H9 (cell line): ENCODE measurements at places on chromosomes 13 and 19. TPM values are rescaled to one million over a fixed set of nuclear protein-coding genes. Genes with fewer than 3 reads are reported as not detected.

The PLIN5 gene
- 2.7 and 3.9 TPM in 2 replicates for total RNA-seq

- no peak for DNase-seq
- no peaks in the 10 kb centered on the region for H3K36me3 ChIP-seq
- H3K27ac ChIP-seq: no peak overlapping the region
- H3K27me3 ChIP-seq: peaks cover 4% of the 10 kb centered on the region; the same call in 1 of the 2 replicates
Observed at GRCh38 chr13:43787997-43788396, 1.2 kb upstream of the ENOX1 start.

The DNAAF3 gene
- total RNA-seq: 3.0 and 4.6 TPM in 2 replicates

The ZNF585A gene
- total RNA-seq: 17.1 and 18.3 TPM in 2 replicates

- H3K4me3 ChIP-seq: no peak overlapping the region
- H3K36me3 ChIP-seq: peaks cover 64% of the 10 kb centered on the region
- DNase-seq: no peak
- H3K27ac ChIP-seq: no peak overlapping the region
- H3K4me1 ChIP-seq: peaks cover 3% of the 10 kb centered on the region; the same call in 1 of the 2 replicates
Observed at GRCh38 chr19:17724655-17725054, 5.4 kb downstream of the MAP1S start.

GRCh38 chr13:80389073-80390038, 48.4 kb upstream of the SPRY2 start:
- no peak for DNase-seq
- no peaks in the 10 kb centered on the region for H3K4me1 ChIP-seq
- H3K36me3 ChIP-seq: peaks cover 2% of the 10 kb centered on the region; the same call in 2 of the 3 replicates
- H3K4me3 ChIP-seq: no peak overlapping the region
- H3K27ac ChIP-seq: no peak overlapping the region

DNA sequence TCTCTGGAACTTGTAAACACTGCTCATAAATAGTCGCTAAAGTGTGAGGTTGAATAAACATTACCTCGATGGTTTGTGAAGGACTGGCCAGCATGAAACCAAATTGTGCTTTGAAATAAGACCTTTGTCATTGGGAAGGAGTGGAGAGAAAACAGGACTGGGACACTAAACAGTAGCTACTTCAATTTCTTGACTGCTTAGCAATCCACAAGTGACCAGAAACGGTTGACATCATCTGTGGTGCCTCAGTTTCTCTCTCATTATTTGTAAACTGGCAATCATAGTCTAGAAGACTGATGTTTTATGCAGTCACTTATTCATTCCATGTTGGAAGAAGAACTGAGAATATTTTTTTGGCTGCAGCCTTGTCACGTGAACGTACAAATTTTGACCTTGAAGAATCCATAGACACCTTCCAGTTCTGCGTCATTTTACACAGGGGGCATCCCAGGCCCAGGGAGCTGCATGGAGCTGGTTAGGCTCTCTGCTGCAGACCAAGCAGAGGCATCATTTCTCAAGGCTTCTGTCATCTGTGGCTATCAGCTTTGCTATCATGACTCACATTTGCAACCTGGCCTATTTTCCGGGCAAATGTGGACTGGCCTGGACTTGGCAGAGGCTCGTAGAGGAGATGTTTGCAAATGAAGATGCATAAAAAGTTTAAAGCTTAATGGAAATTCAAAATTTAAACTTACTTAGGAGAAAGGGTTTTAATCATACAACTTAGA, 391.8 kb downstream of the FGF9 start:
- H3K27me3 ChIP-seq: no peaks in the 10 kb centered on the region
- H3K4me3 ChIP-seq: no peak overlapping the region
- DNase-seq: no peak
- H3K36me3 ChIP-seq: no peaks in the 10 kb centered on the region
- no peak overlapping the region for H3K27ac ChIP-seq
- H3K4me1 ChIP-seq: peaks cover 6% of the 10 kb centered on the region; the same call in 1 of the 2 replicates

The C19orf81 gene
- 9.6 and 11.0 TPM in 2 replicates for total RNA-seq

GRCh38 chr19:40687525-40688016, 2.9 kb downstream of the NUMBL start:
- H3K4me3 ChIP-seq: no peak overlapping the region
- H3K36me3 ChIP-seq: peaks cover 36% of the 10 kb centered on the region
- H3K27ac ChIP-seq: no peak overlapping the region
- no peaks in the 10 kb centered on the region for H3K27me3 ChIP-seq
- no peaks in the 10 kb centered on the region for H3K4me1 ChIP-seq
- no peak for DNase-seq

GRCh38 chr13:101301053-101301452, 115.3 kb downstream of the NALCN start:
- no peak for DNase-seq
- no peaks in the 10 kb centered on the region for H3K36me3 ChIP-seq
- H3K4me3 ChIP-seq: no peak overlapping the region
- no peak overlapping the region for H3K27ac ChIP-seq
- no peaks in the 10 kb centered on the region for H3K4me1 ChIP-seq
- no peaks in the 10 kb centered on the region for H3K27me3 ChIP-seq

The CLIP3 gene
- total RNA-seq: 19.7 and 20.9 TPM in 2 replicates

The NBEA gene
- 16.3 and 17.3 TPM in 2 replicates for total RNA-seq

The ECSIT gene
- total RNA-seq: 40.0 and 42.4 TPM in 2 replicates

The TMEM91 gene
- 5.7 and 6.1 TPM in 2 replicates for total RNA-seq
